NCI-H82 (cell line): ENCODE measurements at places on chromosomes 11 and 22.
A peak's percentile ranks its signal among the peaks of the same experiment; 100 is the strongest.

DNA sequence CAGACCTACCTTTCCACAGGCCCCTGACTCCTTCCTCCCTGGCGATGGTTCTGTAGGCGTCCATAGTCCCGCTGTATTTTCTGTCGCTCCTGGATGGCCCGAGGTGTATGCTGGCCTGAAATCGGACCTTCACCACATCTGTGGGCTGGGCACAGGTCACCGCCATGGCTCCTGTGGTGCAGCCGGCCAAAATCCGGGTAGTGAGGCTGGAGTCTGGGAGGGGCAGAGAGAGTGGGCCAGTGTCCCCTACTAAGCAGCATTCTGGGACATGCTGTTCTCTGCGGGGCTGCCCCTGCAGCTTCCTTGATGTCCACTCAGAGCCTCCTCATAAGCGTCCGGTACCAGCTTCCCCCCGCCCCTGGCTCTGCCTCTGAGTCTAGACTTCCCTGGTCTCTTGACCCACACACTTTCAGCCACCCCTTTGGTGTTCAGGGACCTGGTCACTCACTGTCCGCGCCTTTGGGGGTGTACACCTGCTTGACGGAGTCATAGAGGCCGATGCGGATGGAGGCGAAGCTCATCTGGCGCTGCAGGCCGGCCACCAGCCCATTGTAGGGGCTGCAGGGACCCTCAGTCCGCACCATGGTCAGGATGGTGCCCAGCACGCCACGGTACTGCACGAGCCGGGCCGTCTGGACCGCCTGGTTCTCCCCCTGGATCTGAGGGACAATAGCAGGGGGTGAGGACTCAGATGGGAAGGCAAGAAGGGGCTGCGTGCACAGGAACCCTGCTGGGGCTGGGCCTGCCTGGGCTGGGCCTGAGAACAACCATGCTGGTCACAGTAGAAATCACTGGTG, 3.0 kb downstream of the UCP3 start:
- DNase-seq = no peak

DNA sequence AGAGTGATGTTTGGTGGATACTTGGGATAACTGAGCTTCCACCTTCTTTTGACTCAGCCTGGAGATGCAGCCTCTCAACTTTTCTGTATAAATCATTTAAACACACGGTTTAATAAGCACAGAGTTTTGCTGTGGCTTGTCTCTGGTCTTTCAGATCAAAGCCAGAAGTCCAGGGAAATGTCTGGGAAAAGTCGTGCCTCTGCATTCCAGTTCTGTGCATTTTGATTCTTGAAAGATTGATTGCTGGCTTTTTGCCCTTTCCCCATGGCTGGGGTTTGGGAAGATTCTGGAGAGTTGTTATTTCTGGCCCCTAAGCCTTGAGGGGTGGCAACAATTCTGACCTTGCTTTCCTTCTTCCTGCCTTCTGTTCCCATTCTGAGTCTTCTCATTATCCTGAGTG, 154.1 kb downstream of the COMMD9 start:
- DNase-seq = no peak

DNA sequence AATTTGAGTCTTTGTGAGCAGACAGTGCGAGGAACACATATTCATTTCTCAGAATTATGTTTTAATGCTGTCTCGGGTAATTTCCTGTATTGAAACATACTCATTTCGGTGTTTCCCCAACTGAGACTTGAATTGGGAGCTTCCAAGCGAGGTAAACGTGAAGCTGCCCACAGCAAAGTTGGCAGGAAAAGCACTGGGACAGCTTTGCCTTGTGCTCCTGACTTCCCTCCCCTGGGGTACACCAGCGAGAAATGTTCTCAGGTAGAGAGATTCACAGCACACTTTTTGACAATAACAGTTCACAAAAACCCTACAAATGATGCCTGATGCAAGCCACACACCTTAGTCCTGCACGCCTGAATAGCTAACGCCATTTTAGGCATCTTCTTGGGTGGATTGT, 3.1 kb downstream of the HTR3B start:
- no peak for DNase-seq

DNA sequence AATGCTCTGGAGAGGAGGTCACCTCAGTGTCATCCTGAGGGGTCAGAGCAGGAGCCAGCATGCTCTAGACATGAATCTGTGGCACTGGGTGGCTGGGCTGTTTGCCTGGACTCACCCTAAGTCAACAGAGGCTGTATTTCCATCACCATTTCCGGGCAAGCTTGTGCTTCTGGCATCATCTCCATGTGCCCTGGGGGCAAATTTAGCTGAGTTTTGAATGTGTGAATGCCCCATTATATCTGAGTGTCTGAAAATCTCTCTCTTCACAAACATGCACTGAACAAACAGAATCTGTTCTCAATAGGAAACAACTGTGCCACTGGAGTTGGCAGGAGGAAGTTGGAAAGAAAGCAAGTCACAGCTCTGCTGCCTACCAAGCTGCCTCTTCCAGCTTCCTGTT, 356.2 kb downstream of the GRM5 start:
- no peak for DNase-seq

- DNase-seq = no peak
Observed at GRCh38 chr11:1419811-1420210, 30.1 kb downstream of the BRSK2 start.

GRCh38 chr11:111135101-111135500, 110.4 kb upstream of the POU2AF2 start:
- no peak for DNase-seq

DNA sequence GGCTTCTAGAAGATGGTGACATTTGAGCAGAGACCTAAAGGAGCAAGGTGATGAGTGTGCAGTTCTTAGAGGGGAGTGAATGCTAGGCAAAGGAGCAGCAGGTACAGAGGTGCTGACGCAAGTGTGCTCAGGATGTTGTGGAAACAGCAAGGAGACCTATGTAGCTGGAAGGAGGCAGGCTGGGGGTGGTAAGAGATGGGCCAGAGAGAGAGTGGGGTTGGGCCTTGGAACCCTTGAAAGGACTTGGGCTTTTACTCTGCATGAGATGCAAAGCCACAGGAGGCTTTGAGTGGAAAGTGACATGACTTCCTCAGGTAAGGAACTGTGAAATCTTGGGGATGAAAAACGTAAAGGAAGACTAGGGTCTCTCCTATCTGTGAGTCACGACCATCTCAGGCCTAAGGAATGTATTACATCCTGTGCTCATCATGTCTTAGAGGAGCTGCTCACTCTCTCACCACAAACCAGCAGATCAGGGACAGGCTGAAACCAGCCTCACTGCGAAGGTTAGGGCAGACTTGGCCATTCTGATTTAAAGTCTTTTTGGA, 65.4 kb downstream of the MICAL2 start:
- no peak for DNase-seq

- no peak for DNase-seq
Observed at GRCh38 chr11:60867871-60868681, 734 bp downstream of the ZP1 start.

DNA sequence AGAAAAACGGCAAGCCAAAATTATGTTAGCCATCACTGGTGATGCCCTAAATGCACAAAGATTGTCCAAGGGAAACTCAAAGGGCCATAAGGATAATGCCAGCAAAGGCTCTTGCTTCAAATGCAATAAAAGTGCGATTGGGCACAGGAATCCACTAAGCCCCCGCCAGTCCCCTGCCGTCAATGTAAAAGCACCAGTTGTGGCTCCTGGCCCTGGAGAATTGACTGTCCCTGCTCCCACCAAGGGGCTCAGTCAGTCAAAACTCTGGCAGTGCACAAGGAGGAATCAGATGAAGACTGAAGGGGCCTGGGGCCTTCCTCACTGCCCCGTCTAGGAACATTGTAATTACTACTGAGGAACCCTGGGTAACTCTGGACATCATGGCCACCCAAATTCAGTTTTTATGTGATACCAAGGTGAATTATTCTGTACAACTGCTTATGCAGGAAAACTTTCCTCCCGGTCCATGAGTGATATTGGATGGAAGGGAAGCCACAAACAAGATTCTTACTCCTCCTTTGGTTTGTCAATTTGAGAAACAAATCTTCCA, 85.6 kb downstream of the PIWIL4 start:
- DNase-seq = no peak

DNA sequence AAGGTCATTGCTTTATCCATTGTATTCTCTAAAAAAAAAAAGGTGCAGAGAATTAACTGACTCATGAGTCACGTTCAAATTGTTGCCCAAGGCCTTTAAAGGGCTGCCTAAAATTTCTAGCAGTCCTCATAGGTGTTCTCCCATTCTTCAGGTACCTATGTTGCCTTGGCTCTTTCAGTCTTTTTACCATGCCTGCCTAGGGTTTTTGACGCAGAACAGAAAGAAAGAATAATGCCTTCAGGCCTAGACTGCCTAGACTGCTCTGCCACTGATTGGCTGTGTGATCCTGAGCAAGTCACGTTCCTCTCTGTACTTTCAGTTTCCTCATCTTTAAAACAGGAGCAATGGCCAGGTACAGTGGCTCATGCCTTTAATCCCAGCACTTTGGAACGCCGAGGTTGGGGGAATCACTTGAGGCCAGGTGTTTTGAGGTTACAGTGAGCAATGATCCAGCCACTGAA, 21.5 kb downstream of the CTSC start:
- no peak for DNase-seq

DNA sequence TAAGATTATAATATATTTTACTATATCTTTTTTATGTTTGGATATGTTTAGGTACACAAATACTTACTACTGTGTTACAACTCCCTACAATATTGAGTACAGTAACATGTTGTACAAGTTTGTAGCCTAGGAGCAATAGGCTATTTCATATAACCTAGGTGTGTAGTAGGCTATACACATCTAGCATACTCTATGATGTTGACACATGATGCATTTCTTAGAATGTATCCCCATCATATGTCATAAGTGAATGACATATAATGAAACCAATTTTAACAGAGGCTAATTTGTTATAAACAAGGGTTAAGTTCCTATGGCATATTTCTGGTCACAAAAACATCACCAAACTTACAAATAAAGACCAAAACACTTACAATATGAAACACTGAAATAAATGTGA, 86.5 kb upstream of the RRM1 start:
- DNase-seq = no peak

DNA sequence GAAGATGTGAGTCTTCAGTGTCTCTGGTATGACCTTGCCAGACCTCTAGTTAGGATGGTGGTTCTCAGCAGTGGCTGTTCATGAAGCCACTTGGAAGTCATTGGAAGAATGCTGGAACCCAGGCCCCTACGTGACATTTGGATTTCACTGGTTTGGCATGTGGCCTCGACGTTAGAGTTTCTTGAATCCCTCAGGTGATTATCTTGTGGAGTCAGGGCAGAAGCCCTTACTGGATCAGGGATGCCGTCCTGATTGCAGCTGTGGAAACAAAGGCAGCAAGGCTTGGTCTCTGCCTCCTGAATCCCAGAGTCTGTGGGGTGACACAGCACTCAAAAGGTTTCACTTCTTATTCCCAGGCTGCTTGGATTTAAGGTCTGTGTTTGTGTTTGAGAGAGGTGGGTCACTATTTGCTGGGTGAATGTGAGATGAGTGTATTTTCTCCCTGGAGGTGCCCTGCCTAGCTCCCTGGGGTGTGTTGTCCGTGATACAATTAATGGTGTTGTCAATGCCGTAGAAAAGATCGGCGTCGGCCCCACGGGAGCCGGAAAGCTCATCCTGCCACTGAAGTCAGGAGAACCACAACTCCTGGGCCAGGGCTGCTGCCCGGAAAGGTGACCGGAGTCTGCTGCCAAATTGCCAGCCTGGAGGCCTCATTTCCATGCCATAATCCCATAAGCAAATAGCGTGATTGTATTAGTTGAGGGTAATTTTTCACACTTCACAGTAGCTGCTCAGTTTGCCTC, 939.0 kb downstream of the BRD1 start:
- DNase-seq = no peak

DNA sequence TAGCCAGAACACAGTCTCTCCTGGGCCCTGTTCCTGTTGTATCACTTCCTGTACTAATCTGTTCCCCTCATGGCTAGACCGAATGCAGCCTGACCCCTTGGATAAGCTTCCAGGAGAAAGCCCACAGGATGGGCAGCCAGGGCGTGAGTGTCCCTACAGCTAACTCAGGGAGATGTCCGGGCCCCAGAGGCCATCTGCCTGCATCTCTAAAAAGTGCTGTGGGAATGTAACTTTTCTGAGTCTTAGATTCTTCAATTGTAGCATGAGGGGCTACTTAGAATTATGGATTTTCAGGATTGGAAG, 7.7 kb upstream of the MALAT1 start:
- no peak for DNase-seq

- no peak for DNase-seq
Observed at GRCh38 chr11:66975405-66976027, 412 bp downstream of the C11orf86 start.

DNA sequence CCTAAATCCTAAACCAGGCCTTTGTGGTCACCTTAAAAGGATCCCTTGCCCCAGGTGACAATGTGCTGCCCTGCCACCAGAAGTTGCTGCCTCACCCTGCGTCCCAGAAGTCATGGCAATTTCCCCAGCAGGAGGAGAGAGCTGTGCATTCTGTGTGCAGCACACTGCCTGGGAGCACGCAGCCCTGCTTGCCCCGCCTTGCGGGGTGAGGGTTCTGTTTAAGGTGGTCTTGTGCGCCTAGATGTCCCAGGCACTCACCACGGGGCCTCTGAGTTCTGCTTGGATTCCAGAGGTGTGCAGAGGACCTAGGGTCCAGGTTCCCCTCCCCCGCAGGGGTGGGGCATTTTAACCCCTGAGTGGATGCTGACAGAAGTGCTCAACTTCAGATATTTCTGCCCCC, 95.0 kb downstream of the GRAMD1B start:
- DNase-seq = no peak

DNA sequence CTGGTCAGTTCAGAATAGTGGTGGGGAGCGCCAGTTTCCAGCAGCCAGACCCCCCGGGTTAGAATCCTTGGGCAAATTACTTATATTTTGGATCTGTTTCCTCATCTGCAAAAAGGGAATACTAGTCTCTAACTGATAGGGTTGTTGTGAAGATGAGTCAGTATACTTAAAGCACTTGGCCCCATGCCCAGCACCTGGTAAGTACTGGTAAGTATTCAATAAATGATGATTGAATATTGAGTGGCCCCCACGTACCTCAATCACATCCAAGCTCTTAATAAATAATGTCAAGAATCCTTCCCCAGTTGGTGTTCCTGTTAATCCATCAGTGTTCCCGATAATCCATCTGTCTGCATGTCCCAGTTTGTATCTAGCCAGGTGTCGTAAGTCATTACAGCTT, 12.1 kb downstream of the ACP2 start:
- peak; percentile 82 for DNase-seq

DNA sequence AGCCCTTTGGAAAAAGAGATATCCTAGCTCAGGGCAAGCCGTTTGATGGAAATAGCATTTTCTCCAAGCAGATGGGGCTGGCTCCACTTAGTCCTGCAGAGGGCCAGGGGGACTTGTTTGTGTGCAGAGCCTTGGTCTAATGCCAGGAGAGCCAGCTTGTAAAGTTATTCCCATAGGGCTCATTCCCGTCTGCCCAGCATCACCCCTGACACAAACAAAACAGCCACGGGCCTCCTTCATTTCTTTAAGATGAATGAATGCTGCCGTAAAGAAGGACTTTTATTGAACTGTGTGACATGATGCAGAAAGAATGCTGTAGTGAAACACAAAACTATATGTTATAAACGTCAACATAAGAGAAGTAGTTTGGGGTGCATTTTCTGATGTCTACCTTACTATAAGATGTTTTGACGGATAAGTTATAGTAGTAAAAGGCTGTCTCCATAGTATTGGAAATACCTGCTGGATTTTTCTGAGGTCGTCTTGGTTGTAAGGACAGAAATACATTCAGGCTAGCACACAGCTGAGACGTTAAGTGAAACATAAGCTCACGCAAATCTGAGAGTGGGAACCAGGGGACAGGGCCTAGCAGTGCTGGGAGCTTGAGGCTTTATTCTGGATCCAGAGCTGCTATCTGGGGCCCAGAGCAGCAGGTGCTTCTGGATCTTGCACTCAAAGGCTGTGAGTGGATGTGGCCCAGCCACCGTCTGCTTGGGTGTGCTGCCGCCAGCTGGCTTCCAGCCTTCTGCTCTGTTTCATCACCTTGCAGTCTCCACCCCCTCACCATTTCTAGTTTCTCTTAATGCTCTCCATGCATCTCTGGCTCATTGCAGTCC, 53.3 kb downstream of the NCAM1 start:
- DNase-seq = peak; percentile 95
